ENCODE measurements at places on chromosomes 1 and 21.

DNA sequence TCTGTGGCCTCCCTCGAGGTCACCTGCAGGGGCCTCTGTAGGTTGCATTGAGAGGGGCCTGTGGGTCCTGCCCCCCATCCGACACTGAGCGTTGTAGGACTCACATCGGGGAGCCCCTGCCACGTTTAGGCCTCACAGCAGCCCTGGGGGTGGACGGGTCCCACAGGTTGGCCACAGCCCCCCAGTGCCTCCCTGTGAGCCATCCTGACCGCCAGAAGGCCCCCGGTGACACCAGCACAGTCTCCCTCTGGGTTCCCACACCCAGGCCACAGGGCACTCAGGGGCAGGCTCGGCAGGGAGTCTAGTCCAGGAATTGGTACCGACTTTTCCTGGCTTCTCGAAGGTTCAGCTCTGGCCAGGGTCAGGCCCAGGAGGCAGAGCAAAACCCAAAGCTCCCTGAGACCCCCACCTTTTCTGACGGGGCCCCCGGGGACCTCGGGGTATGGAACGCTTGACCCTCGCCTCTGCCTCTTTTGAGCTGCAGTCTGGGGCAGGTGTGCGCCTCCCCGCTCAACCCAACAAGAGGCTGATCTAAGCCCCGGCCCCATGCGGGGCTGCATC lies 13.9 kb upstream of the POFUT2 start:
- no peak for DNase-seq

DNA sequence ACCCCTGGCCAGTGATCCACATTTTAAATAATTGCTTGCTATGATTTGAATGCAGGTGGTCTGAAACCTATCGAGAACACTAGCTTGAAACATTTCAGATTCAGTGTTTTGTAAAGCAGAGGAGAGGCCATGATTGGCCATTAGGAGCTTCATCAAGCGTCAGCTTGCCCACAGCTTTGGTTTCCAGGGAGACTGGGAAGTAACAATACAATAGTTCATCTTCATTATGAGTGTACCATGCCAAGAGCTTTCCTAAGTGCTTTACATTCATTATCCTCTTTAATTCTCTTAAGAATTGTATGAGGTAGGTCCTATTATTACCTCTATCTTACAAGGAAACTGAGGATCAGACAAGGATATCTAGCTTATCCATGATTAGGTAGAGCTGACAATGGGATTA lies 27.7 kb upstream of the ATP5PO start:
- no peak for DNase-seq

GRCh38 chr1:151897991-151898431 lies 11.3 kb downstream of the THEM4 start:
- no peak for DNase-seq

GRCh38 chr1:222931023-222931422 lies 116.2 kb downstream of the DISP1 start:
- DNase-seq = no peak

DNA sequence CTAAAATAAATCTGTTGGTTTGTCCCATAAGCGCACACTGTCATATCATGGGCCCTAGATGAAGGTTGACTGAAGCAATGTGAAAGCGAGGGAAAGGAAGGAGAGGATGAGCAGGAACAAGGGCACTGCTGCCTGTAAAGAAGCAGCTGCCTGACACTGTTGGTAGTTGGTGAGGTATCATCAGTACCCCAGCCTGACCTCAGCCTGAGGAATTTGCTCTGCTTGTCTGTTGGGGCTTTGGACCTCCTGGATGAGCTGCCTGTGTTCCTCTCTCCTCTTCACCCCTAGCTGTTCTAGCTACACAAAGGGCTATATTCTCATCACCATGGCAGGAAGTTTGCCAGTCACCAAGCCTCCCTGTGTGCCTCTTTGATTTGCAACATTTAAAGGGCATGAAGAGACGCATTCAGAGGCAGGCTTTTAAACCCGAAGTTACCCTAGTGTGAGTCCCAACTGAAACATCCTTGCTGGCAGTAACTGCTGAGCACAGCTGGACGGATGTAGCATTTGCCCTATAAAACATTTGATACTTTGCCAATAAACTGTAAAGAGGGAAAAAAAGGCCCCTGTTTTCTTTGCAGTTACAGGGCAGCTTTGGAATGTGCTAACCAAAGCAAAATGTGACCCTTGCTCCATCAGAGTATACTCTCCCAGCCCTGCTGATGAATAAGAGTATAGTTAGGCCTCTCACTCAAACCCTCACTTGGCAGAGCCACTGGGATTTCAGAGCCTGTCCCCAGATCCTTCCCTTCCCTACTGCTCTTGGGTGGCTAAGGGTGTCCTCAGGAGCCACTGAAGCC lies 22.2 kb upstream of the SPATA6 start:
- DNase-seq = no peak

GRCh38 chr1:153717330-153717729 lies 10.5 kb upstream of the INTS3 start:
- DNase-seq = no peak

DNA sequence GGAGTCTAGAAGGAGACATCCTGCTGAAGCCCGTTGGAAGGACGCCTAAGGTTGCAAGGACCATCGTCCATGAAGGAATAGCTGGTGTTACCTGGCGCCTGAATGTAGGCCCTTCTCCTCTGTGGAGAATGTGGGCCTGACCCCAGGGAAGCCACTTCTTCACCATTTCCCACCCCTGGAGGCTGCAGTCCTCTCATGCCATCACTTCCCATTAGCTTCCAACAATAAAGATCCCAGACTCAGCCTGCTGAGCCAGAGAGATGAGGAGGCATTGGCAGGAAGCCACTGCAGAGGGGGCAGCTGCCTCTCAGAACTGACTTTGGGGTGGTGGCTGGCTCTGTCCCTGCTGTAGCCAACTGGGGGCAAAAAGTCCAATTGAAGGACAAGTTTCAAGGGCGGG lies 21.3 kb upstream of the KCNE2 start:
- DNase-seq = no peak

- no peak for DNase-seq
Measured at GRCh38 chr1:39901464-39901713, 328 bp downstream of the MYCL start.

GRCh38 chr1:222454782-222455181 lies 93.1 kb downstream of the HHIPL2 start:
- DNase-seq = no peak

DNA sequence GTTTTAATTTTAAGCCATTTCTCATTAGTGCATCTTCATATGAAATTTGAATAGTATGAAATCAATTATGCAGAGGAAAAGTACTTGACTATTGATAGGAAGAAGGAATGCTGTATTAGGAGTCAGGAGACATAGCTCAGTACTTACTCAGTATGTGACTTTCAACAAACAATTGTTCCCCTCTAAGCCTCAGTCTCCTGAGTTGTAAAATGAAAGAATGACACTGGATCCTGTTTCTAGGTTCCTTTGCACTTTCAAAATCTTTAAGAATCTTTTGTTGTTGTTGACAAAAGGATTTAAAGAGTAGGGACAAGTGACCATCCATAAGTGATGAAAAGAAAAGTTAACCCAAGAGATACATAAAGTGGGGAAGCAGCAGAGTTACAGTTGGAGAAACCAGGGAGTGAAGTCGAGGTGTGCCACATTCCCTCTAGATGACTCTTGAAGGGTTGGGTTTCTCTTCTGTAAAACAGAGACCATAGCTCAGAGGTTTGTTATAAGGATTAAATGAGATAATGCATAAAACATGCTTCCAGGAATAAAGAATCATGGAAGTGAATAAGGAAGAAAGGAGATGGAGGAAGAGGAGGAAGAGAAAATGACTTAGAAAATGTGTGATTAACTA lies 105.7 kb upstream of the KCNJ15 start:
- no peak for DNase-seq

- no peak for DNase-seq
Measured at GRCh38 chr1:103783944-103784377, 34.3 kb downstream of the AMY1C start.

DNA sequence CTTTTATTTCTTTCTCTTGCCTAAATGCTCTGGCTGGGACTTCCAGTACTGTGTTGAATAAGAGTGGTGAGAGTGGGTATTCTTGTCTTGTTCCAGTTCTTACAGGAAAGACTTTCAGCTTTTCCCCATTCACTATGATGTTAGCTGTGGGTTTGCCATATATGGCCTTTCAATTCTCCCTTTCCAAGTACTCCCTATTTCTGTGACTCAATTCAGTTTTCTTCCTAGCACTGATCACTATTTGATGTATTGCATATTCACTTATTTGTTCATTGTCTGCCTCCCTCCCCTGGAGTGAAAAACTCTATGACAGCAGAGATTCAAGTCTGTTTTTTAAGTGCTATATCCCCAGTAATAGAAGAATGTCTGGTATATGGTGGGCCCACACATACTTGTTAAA lies 618.2 kb upstream of the CAMK1G start:
- DNase-seq = no peak

GRCh38 chr1:165490175-165490574 lies 45.2 kb upstream of the RXRG start:
- no peak for DNase-seq

- no peak for DNase-seq
Measured at GRCh38 chr21:16514316-16514715, 784.5 kb downstream of the USP25 start.

DNA sequence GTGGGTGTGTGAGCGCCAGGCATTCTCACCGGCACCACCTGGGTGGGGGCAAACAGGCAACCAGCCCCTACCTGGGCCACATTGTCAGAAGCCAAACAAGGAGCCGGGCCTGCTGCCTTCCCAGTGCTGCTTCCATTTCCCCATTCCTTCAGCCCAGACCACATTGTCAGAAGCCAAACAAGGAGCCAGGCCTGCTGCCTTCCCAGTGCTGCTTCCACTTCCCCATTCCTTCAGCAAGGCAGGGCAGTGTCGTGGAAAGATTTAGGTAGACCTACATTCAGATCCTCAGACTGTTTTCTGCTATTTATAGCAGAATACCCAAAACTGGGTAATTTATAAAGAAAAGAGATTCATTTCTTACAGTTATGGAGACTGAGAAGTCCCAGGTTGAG lies 47.0 kb upstream of the EFHD2 start:
- DNase-seq = no peak

DNA sequence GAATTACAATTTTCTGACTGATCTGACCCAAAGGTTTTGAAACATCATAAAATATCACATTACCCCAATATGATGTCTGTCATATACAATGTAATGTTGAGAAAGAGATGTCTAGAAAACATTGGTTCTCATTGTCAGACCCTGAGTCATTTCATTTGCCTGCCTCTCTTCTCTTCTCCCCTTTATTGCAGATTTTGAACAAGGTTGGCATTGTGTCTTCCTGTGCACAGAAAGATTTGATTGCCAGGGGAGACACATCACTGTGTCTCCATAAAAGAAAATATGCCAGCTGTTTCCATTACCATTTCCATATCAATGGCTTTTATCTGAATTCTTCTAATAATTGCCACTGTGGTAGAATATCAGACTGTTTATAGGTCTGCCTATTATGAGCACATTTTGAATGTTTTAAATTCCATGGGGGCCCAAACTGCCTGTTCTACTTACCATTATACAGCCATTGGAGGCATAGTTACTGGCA lies 65.6 kb downstream of the IFI44 start:
- DNase-seq = no peak

GRCh38 chr1:37701051-37701450 lies 8.7 kb downstream of the CDCA8 start:
- DNase-seq = no peak

GRCh38 chr1:11391886-11392285 lies 87.1 kb upstream of the DISP3 start:
- no peak for DNase-seq

GRCh38 chr1:230542054-230542453 lies 100.2 kb upstream of the COG2 start:
- DNase-seq = no peak

DNA sequence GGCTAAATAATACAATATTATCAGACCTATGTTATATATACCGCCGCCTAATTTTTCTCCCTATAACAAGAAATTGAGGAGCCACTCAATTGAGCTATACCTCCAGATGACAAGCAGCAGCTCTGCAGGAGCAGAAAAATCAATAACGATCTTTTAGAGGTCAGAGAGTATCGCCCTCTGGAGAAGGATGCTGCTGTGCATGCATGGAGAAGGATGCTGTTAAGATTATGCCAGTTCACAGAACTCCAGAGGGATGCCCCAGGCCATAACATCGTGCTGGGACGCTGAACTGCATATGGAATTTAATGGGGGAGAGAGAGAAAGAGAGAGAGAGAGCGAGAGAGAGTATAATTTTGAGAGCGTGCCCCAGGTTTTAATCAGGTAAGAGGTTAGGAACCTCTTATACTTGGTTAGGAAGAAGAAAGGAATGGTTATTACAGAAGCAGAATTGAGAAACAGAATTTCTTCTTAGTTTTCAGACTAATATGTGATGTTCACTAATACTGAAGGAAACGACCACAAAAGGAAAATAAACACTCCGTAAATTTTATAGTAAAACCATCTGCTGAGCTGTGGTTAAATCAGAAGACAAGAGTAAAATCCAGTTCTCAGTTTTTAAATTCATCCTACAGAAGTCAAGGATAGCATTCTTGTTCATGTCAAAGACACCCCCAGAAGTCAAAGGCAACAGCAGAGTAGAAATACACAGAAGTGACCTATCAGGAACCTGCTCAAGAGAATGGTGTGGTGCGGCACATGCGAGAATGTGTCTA lies 111.1 kb downstream of the SMYD2 start:
- no peak for DNase-seq

- no peak for DNase-seq
Measured at GRCh38 chr1:85203573-85204171, 2.9 kb upstream of the SYDE2 start.

DNA sequence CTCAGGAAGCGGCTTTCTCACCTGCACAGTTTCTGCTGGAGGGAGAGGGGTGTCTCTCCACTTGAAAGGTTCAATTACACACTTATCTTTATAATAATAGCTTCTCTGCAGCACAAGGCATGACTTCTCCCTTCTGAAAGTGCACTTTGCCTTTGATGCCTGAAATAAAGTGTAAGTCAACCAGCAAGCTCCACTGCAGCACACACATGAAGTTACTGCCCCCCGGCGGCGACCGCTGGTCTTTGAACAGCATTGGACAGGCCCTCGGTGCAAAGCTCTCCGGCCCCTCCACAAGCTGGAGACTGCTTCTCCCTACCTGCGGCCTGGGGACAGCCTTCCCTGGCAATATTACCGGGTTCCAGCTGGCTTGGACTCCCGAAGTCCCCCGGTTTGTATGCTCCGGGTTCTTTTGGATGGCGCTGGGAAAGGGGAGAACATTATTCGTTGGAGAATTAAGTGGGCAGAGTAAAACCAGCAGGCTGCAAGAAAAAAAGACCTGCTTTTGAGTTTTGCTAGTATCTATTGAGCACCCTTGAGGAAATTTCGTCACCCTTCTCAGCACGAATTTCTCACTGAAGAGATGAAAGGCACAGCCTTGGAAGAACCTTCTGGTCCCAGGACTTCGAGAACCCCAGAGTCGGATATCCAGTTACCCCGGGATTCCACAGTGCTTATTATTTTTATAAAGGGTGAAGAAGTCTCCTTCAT lies 11.8 kb downstream of the RCAN1 start:
- no peak for DNase-seq

- DNase-seq = no peak
Measured at GRCh38 chr1:19644681-19645410, 735 bp downstream of the NBL1 start.
